ENCODE measurements at places on chromosomes 13 and 19.

GRCh38 chr13:74575729-74576125 is 441.5 kb upstream of the KLF12 start:
- peak; percentile 5 for DNase-seq

GRCh38 chr13:33353210-33353609 is 67.7 kb upstream of the STARD13 start:
- DNase-seq = no peak

DNA sequence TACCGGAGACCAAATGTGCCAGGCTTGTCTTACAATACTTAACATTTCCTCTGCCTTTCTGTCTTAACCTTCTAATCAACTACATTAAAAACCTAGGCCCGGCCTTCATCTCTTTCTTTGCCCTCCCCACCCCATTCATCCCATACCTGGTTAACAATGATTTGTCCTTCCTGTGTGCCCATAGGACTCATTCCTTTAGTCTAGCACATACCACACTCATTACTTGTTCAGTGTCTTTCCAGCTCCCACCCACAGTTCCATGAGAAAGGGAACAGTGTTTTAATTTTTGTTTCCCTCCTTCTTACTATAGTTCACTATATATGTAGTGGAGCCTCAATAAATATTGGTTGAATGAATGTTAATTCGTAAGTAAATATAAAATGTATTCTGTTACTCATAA is 2.4 kb downstream of the CLN5 start:
- DNase-seq = no peak

GRCh38 chr13:80196756-80197155 is 144.2 kb downstream of the SPRY2 start:
- DNase-seq = no peak

GRCh38 chr19:40768869-40769268 is 6.5 kb upstream of the MIA start:
- DNase-seq = no peak

GRCh38 chr19:47370045-47370611 is 21.0 kb downstream of the DHX34 start:
- no peak for DNase-seq

- no peak for DNase-seq
Measured at GRCh38 chr13:80979035-80979641, 638.2 kb upstream of the SPRY2 start.

GRCh38 chr19:29800100-29800825 is 11.5 kb upstream of the CCNE1 start:
- DNase-seq = no peak

Measured in stimulated activated CD4-positive, alpha-beta T cell treated with anti-CD3 and anti-CD28 coated beads, Interleukin-15, amount 100 ng/mL, for 1 hour (primary cell).